ENCODE measurements at places on chromosomes 3 and 15.

DNA sequence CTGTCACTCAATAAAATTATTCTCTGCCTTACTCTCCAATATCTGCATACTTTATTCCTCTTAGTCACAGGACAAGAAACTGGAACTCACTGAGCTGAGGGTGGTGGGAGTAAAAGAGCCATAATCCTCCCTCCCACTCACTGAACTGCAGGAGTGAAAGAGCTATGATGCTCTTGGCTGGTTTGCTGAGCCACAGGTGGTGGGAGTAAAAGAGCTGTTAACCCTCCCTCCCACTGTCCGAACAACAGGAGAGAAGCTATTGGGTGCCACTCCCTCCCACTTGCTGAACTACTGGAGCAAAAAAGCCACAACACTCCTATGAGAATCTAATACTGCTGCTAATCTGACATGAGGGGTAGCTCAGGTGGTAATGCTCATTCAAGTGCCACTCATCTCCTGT, 391.0 kb downstream of the NSUN3 start:
- DNase-seq, result no peak

- DNase-seq, result no peak
These were observed 210.4 kb downstream of the MCTP2 start for GRCh38 chr15:94441760-94442159.

DNA sequence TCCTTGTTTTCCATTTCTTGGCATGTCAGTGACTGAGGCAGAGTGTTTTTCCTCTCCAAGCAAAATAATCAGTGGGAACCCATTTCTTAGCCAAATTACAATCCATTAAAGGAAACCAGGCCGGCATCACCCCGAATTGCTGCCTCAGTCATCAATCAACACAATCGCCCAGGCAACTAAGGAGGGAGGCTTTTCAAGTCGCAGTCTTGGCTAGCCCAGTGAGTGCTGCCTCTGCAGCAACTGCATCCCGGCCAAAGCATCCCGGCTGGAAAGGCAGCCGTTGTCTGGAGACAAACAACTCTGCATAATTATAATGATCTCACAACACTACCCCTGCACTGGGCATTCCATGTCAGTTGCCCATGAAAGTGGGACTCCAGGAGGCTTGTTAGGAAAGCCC, 213.5 kb upstream of the PRICKLE2 start:
- DNase-seq, result no peak

- no peak for DNase-seq
These were observed 159.1 kb upstream of the NANOGP8 start for GRCh38 chr15:35244227-35244626.

DNA sequence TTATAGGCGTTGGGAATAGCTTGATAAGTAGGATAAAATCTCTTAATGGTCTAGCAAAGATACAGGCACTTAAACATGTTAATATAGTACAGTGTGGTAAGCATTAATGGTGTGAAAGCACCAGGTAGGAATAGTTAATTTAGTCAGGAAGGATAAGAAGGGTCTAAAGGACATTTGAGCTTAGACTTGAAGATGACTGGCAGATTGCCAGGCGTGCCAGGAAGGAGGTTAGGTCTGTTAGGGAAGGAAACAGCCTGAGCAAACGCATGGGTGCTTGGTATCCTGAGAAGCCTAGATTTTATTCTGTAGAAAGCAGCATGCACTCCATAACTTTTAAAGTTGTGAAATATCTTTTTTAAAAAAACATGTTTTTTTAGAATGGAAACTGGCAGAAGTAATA, 17.7 kb downstream of the SEC62 start:
- DNase-seq, result no peak

DNA sequence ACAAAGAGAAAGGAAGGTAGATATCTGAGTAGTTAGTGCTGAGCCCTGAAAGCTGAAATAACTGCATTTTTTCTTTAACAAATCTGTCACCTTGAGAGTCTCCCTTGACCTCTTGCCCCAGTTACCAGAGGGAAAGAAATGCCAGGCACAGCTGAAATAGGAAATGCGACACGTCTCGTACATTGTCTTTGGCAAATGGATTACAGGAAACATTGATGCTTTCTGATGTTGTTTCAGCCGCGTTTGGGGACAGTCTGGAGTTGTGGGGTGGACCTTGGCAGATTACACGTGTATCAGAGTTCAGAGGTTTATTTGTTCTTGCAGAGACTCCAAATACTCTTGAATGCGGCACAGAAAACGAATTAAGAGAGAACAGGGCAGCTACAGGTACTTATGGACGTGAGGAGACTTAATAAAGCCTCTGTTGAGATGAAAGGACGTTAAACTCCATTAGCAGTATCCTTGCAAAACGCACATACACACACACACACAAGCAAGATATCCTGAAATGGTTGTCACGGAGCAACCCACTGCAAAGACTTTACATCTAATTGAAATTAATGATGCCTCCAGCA, 272.8 kb upstream of the RORA start:
- DNase-seq, result no peak

DNA sequence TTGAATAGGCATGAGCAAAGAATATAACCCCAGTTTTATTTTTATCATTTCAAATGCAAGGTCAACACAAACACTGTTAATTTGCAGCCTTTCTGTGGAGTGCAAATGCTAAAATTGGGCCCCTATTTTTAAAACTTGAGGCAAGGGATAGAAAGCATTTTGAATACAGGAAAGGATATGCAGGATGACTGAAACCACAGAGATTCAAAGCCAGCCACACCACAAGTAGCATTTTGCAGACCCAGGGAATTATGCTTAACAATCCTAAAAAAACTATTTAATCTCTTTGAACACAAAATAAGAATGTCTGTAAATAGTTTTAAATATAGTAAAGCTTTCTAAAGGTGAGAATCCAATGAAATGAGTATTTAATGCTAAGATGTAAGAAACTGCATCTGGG, 62.9 kb upstream of the TRPC1 start:
- DNase-seq, result no peak

DNA sequence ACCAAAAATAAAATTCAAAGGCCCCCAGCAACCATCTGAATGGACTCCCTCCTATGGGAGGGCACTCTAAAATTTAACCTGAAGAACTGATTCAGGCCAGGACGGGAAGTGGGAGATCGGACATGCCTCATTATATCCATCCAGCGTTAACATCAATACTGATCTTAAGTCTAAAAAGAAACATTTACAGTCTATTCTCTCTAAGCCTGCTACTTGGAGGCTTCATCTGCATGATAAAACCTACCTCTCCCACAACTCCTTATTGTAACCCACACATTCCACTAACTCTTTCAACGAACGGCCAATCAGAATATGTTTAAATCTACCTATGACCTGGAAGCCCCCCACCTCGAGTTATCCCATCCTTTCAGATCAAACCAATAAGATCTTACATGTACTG, 68.4 kb downstream of the HERC1 start:
- no peak for DNase-seq
